Foreskin keratinocyte (primary cell): ENCODE measurements at places on chromosomes 3 and 15.

- DNase-seq, result no peak
Measured at GRCh38 chr3:111282024-111282423, 210.4 kb downstream of the NECTIN3 start.

GRCh38 chr15:58473724-58474123, 41.9 kb downstream of the LIPC start:
- DNase-seq, result peak; percentile 92

- peak; percentile 71 for DNase-seq
Measured at GRCh38 chr15:79595995-79596622, 164.0 kb downstream of the MINAR1 start.

DNA sequence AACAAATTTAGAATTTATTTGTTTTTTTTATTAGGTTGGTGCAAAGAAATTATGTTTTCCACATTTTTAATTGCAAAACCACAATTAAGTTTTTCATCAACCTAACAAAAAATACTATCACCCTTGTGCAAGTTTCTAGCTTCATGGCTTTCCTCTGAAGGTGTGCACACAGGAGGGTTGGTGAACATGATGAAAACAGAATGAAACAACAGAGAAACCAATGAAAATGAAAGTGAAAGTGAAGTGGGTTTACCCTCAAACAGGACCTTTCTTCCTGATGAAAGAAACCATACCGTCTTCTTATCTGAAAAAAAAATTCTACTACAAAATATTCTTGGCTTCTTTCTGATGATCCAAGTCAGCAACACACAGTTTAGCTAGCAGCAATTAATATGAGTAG, 71.9 kb upstream of the FEZF2 start:
- DNase-seq, result no peak

DNA sequence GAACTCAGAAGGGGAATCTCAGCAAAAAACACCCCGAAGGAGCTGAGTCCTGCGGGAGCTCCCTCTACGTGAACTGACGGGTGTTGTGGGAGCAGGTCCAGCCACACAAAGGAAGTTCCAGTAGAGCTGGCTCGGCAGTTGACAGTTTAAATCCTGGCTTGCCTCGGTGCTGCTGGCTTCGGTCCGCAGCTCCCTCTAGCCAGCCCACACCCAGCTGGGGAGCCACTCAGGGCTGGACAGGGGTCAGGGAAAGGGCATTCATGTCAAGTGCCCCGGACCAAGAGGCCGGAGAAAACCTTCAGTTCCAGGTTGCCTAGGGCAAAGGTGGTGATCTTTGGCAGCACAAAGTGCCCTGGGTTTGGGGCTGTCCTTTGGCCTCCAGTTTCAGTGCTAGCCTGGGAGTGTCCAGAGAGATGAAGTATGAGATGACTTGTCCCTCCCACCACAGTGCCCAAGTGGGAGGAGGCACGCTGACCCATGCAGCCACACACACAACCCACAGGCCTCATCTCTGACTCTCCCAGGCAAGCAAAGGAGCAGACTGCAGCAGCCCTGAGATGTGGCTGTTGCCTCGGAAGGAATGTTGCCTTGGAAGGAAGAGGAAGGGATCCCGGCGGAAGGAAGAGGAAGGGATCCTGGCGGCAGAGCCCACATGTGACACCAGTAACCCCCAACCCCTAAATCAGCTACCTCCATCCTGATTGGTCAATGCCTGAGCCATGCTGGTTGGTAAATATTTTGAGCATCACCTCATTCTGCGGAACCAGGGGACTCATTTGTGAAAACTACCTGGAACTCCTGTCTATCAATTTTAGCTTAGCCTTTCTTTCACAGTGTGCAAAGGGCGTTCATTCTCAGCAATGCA, 13.9 kb upstream of the ANPEP start:
- no peak for DNase-seq

DNA sequence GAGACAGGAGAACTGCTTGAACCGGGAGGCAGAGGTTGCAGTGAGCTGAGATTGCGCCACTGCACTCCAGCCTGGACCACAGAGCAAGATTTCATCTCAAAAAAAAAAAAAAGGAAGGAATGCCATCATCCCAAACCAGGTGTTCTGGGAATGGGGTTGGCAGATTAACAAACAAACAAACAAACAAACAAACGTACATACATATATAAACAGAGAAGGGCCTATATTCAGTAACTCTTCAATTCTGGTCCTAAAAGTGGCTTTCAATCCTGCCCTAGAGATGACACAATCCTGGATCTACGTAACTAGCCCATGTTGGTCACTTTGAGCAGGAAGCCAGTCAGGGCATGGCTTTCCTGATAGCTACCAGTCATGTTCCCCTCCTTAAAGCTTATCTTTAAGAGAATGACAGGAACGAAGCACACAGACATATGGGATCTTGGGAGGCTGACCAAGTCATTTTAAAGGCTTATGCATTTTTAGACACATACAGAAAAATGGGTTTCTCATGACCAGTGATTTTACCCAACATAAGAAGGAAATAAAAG, 29.9 kb upstream of the RAB11A start:
- no peak for DNase-seq

DNA sequence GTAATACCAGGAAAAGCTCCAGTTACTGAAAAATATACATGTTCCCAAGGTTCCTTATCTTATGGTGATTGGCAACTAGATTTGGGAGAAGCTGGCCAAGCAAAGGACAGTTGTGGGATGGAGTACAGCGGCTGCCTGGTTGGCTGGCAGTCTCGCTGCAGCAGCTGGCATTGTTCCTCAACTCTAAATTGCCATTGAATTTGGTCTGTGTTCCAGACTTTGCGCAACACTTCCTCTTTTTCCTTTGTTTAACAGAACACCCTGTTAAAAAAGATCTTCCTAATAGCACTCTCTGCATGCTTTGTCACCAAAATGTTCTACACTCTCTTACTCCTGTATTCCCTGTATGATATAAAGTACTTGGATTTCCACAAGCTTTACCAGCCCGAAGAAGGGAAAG, 420.6 kb upstream of the RBMS3 start:
- DNase-seq, result no peak

DNA sequence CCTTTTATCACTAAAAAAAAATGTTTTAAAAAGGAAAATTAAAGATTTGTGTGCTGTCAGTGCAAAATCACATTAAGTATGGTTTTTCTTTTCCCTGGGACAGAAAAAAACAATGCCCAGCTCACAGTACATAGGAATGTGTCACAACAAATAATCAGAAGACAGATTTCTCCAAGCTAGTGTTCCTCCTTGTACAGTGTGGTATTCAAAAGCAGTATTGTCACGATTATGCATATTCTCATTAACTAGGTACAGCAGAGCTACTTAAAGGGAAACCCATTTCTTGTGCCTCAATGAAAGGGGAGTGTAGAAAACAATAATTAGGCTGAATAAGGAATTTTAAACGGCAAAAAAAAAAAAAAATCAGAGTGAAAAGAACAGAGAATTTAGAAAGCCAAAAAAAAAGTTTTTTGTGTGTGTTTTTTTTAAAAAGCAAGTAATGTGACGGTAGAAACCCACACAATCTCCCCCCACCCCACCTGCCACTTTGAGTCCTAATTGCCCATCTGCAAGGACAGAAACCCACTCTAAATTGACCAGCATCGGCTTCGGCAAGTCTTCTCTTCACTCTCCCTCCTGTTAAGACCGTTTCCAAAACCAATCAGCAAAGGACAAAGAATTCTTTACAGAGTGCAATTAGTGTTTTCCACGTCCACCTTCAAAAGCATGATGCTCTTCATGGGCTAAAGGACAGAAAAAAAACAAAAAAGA, 41.0 kb downstream of the EIF4E3 start:
- no peak for DNase-seq

DNA sequence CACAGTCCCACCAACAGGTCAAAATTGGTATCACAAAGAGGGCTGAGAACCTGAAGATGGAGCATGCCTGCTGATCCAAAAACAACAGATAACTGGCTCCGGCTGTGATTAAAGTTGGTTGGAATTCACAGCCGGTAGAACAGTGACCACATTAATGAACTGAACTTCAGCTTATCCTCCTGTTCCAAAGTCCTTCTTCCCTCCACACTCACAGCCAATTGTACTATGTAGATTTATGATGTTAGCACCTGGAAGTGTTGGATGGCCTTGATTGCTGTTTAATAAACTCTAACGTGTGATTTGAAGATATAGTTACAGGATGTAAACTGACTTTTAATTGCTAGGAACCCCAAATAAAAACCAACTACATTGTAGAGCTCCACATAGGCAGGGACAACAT, 367.3 kb upstream of the FRG2C start:
- no peak for DNase-seq

DNA sequence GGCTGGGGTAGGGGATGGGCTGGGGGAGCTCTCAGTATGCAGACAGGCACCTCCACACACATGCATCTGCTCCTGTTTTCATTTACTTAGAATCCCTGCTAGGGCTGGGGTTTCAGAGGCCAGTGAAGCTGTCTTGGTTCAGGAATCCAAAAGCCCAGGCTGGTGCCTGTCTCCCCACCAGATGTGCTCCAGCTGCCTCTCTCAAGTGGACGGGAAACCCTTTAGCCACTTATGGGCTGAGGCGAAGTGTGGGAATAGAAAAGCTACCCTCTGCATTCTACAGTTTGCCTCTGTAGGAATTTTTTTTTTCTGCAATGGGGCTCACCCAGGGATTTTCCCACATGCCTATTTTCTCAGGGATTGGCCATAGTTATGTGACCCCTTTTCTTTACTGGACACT, 72.5 kb downstream of the ATP2B2 start:
- DNase-seq, result no peak

- no peak for DNase-seq
Measured at GRCh38 chr3:12058408-12058807, 54.2 kb downstream of the SYN2 start.

DNA sequence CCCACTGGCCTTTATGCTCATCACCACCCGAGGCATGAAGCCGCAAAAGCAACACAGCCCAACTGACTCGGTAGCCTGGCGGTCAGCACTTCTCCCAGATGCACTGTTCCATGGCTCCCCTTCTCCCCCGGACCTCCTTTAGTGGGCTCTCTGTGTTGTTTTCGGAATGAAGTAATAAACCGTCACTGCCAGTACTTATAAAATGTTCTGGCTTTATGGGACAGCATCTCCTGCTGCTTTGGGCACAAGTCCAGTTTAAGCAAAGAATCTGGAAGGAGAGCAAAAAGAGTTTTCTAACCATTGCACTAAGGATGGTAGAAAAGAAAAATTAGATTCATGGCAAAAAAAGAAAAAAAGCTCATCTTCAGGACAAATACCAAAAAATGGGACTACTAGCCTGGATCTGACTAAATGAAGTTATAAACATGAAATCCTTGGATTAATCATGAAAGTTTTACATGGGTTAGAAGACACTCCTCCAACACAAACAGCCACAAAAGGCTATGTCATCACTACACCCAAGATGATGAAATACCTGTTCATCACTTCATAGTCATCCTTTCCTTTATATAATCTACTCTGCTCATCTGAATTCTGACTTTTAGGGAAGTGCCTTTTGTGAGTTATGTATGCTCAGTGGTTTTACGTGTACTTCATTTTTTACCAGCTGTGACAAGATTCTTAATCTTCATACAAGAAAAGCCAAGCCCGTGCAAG, 89.5 kb upstream of the UBE2E2 start:
- DNase-seq, result peak; percentile 93

DNA sequence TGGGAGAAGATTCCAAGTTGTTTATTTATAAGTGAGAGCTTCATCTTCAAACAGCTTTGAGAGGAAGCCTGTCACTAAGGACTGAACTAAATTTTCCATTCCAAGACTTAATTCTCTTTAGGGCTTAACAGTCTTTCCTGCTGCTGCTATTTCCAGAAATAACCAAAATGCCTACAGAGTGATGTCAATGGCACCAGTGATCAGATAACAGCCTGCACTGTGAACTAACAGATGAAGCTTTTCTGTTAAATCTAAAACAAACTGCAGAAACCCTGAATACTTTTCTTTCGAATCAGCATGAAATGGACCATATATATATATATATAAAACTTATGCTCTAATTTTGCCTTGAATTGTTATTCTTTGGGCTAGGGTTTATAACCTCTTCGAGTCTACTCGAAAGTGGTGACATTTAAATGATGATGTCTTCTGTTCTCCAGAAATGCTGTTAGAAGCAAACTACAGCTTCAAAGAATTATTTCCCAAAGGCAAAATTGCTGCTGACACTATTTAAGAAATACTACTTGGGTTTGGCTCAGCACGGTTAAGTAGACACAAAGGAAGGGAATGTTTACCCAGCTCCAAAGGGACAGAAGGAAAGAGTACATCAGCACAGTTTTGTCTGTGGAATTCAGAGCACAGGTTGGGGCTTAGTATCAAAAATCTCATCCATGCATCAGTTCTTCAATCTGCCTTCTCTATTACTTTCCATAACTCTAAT, 238.5 kb upstream of the LRRN1 start:
- DNase-seq, result peak; percentile 15

GRCh38 chr3:168815946-168816345, 720.2 kb upstream of the GOLIM4 start:
- DNase-seq, result no peak

- DNase-seq, result no peak
Measured at GRCh38 chr3:87828046-87828445, 230.8 kb downstream of the CGGBP1 start.

DNA sequence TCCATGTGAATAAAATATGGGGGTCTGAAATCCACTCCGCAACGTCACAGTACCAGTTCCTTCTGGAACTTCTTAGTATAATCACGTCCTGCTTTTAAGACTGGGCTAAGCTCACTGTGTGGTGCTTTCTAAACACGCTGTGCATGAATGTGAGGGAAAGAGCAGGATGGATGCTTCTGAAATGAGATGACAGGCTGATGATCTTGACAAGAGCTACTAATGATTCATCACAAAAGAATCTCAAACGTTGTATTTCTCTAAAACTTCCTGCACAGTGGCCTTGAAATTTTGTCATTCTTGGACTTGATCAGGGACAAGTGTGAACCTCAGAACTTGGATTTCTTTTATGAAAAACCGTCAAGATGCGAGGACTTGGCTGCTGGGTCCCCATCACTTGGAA, 221.4 kb downstream of the CADPS start:
- no peak for DNase-seq

GRCh38 chr3:65666448-65667091, 372.1 kb downstream of the MAGI1 start:
- peak; percentile 82 for DNase-seq

- peak; percentile 54 for DNase-seq
Measured at GRCh38 chr15:66670762-66671580, 31.1 kb upstream of the SMAD6 start.

DNA sequence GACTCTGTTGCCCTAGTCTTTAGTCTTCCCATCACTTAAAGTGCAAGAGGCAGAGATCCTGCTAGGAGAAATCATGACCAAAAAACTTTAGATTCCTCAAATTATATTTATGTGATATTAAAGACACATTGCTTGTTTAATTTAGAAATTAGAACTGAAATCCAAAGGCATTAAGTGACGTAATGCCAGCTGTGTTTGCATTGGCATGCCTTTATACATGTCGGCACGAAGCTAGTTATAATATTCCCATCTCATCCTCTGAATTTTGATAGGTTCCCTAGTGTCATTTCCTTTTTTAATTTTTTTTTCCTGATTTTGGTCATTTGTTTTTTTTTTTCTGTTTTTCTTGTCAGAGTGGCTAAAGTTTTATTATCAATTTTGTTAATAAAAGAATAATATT, 203.5 kb upstream of the ZBTB20 start:
- no peak for DNase-seq

DNA sequence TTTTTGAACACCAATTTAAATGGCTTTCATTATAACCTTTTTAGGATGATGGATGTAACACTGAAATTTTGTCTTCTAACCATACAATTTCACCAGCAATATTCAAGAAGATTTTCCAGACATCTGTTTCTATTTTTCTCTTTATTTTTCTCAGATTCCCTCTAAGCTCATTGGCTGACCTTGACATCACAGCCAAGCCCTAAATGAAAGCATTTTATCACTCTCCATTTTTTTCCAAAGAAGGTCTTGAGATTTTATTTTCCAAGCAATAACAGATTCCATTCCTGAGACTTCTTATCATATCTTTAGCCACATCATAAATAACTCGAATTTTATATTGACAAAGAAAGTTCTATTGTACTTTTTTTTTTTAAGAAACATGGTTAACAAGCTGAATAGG, 392.6 kb upstream of the THBS1 start:
- no peak for DNase-seq
